ENCODE measurements at places on chromosomes 3 and 15.
A peak's percentile ranks its signal among the peaks of the same experiment; 100 is the strongest.

GRCh38 chr3:187025254-187025655 lies 94.9 kb downstream of the ST6GAL1 start:
- no peak for DNase-seq

GRCh38 chr15:69994429-69995205 lies 103.1 kb downstream of the TLE3 start:
- DNase-seq: no peak

- DNase-seq: no peak
These were observed 48.7 kb downstream of the KLHL6 start for GRCh38 chr3:183506674-183507320.

- DNase-seq: peak; percentile 84
These were observed 20.4 kb downstream of the SEC61A1 start for GRCh38 chr3:128072454-128073184.

GRCh38 chr3:81289676-81290075 lies 471.8 kb downstream of the GBE1 start:
- no peak for DNase-seq

DNA sequence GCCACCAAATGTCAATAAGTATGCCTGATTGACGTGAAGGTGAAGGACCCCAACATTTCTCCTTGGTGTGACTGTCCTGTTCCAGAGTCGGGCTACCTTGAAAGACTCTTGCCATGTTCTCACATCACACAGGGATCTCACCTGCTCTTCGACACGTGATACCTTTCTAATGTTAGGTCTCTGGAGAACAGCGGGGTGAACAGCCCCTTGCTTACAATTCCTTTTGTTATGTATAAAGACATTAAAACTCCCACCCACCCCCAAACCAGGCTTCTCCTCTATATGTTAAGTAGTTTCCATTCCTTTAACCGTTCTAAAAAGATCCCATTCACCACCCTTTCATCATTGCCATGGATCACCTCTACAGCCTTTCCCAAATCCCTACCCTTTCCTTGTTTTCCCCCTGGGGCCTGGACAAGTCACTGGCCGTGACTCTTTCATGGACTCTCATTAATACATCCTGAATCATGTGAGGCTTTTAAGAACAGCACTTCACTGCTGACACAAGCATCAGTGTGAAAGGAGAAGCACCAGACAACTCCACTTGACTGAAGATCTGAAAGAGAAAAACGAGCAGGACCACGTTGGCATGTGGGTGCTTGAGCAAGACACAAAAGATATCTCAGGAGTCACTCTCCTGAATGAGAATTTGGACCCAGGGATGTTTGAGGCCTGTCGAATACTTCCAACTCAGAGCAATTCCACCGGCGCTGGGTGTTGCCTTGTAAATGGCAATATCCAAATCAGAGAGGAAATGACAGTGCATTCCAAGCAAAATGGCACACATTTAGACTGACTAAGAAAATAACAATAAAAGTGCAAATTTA lies 115.0 kb downstream of the FOXP1 start:
- DNase-seq: no peak

- no peak for DNase-seq
These were observed 49.1 kb downstream of the PLS1 start for GRCh38 chr3:142645236-142645793.

- DNase-seq: no peak
These were observed 86.9 kb upstream of the PRTG start for GRCh38 chr15:55829826-55830225.

DNA sequence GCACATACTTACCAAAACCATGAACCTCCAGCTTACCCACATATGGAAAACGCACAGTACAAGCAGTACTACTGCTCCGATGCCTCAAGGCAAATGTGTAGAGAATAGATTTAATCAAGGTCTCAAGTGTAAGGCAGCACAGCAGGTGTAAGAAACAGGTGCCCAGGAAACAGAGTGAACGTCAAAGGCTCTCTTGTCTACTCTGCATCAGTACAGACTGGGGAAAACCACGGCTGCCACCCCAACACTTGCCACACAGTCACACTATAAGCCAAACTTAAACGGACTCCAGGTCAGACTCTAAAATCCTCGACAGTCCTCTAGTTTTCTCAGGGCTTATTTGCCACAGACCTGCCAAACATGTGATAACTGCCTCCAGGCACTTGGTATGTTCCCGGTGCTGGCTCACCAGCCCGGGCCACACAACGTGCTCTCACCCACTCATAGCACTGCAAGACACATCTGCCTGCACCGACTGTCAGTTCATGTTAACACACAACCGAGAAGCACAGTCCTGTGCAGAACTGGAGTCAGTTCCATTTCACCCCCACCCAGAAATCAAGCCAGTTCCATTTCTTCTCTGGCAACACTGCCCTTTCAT lies 30.6 kb downstream of the ABCC5 start:
- DNase-seq: no peak

DNA sequence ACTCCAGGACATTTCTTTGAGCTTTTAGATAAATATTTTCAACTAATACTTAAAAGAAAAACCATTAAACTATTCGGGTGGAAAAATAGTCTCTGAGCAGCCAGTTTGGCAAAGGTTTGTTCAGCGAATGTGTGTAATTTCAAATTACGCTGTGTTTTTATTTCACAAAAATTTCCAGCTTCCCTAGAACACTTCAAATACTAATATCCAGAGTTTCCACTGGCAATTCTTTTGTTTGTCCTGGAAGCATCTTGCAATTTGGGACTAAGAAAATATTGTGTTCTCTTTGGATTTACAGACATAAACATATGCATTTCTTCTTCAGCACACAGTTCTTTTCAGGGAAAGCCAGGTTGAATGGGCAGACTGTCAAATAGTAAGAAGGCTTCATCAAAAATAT lies 61.9 kb downstream of the MDFIC2 start:
- no peak for DNase-seq

DNA sequence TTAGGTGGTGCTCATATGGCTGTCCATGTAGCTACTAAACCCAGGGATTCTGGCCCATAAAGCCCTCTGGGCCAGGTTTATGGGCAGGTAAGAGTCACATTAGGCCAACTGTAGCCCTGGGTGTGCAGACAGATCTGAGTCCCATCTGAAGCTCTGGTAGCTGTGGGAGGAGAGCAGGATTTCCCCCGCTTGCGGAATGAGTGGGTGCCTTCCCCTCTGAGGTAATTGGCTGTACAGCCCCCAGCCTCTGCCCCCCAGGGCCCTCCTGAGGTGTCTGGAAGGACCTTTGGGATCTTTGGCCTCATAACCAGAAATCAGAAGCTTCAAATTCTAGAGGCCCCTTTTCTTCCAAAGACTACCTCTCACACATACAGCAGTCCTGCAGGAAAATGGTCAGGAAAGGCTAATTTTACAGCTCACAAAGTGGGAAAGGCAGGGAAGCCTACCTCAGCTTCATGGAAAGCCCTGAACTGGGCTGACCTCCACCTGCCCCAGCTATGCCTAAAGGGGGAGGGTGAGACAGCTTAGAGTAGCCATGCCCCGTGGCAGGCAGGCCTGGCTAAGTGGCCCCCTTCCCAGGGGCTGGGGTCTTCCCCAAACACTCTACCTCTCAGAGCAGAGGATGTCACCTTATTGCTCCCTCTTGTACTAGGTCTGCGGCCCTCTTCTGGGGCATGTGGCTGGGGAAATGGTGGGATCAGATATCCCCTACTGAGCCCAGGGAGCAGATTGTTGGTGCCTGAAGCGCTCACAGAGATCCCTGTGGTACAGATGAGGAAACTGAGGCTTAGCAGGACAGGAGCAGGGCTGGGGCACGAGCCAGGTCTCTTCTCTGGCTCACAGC lies 16.8 kb downstream of the HEMK1 start:
- no peak for DNase-seq

- DNase-seq: no peak
These were observed 5.9 kb downstream of the GPX1 start for GRCh38 chr3:49352281-49352680.

DNA sequence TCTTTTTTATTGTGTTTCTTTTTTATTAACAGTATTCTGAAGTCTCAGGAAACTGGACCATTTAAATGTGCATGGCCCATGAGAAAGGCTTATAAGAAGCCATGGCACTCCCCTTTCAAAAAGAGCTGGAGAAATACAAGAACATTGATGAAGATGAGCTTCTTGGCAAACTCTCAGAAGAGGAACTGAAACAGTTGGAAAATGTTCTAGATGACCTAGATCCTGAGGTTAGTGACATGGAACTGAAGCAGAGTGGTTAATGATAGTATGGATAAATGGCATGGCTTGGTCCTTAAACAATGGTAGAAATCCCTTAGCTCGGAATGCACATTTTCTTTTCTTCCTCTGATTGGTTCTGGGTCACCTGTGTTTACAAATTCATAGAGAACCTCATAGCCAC lies 14.9 kb downstream of the TMOD2 start:
- DNase-seq: no peak

DNA sequence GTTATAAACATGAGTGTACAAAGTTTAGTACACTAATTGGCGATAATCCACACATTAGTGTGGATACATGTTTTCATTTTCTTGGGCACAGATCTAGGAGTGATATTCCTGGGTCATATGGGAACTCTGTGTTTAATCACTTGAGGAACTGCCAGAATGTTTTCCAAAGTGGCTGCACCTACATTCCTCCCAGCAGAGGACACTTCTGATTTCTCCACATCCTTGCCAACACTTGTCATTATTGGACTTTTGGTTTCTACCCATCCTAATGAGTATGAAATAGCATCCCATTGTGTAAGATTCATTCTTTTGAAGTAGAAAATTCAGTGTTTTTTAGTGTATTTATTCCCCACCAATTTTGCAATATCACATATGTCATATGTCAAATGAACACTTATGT lies 53.6 kb downstream of the CFAP92 start:
- DNase-seq: no peak

DNA sequence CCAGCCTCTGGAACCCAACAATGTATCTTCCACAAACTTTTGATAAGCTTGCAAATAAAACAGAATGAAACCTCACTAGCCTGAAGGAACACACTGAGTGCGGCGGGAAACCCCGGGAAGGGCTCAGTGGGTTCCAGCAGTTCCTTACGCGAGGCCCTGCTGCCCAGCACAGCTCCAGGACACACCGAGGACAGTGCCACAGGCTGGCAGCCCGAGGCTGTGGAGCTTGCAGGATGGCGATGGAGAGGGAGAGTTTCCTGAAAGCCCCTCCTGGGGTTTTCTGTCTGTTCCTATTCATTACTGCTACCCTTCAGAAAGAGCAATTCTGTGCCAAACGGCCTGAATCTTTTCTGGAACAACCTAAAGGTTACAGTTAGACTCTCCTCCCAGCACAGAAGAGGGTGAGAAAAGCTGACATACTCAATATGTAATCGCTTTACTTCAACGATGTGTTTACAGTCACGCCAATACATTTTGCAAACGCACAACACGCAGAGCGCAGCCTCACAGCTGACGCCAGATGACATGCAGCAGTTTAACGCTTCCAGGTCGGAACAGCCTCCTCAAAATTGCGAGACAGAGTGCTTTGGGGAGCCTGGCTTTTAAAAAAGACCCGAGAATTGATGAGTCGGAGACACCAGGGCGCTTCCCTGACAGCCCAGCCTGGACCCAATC lies 57.1 kb upstream of the RPL32 start:
- DNase-seq: no peak

DNA sequence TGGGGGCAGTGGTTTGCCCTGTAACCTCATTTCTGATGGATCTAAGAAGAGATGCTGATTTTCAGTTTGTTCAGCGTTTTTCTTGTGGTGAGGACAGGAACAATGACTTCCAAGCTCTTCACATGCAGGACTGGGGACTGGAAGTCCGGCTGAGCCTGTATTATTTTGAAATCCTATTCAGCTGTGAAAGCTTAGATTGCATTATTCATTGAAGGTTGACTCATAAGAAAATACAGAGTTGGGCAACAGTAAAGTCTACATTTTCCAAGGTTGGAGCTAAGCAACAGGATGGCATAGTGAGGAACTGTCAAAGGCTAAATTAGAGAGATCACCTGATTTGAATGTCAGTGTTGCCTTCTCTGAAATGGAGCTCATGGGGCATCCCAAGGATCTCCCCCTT lies 230.9 kb upstream of the FEZF2 start:
- no peak for DNase-seq

- DNase-seq: no peak
These were observed 311.6 kb upstream of the TPRG1 start for GRCh38 chr3:188860147-188860546.

GRCh38 chr3:14900881-14901873 lies 46.2 kb upstream of the NR2C2 start:
- no peak for DNase-seq

GRCh38 chr3:34022147-34022546 lies 223.7 kb downstream of the PDCD6IP start:
- no peak for DNase-seq

DNA sequence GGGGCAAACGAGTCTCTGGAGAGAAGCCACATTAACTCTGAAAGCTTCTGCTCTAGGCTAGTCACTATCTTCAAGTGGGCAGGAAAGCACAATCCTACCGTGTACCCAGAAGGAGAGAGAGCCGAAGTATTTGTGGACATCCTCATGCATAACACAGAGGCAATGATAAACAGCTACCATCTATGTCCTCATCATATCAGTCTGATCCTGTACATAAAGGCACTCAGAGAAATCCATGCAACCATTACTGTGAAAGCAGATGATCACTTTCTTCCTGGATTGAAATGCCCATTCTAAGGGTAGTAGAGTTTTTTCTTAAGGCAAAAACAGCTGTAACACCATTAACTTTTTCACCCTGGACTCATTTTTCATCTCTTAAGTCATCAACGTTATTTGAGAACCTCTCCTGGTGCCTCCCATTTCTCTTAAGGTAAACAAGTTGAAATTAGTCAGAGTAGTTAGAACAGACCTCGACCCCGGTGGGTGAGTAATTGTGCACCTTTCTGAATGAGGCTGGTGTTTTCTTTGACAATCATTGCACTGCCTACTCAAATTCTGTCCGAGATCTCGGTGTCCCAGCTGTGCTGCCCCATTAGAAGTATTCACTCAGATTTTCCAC lies 327.4 kb downstream of the SHQ1 start:
- DNase-seq: no peak

DNA sequence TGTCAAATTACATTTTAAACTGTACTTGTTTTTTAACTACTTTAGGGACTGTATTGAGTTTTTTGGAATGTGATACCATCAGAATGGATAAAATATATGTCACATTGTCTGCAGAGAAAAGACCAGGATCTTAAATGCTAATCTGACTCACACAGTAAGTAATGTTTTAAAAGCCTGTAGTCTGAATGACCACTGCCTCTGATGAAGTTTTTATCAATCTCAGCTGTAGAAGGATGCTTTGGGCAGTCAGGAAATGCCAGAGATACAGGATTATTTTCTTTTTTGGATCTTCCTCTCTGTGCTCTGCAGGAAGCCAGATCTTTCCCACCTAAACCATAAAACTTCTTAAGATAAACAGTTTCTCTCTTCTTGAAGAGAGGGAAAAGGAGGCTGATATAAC lies 73.1 kb upstream of the PRTG start:
- DNase-seq: no peak

GRCh38 chr3:127495821-127496655 lies 94.5 kb downstream of the TPRA1 start:
- DNase-seq: no peak
